ENCODE measurements at places on chromosomes 3 and 15.

- DNase-seq, result no peak
Measured at GRCh38 chr3:176431038-176431418, 766.3 kb downstream of the TBL1XR1 start.

- DNase-seq, result no peak
Measured at GRCh38 chr3:66507423-66508260, 6.8 kb upstream of the LRIG1 start.

- no peak for DNase-seq
Measured at GRCh38 chr15:46652266-46652665, 1017.4 kb downstream of the SQOR start.

DNA sequence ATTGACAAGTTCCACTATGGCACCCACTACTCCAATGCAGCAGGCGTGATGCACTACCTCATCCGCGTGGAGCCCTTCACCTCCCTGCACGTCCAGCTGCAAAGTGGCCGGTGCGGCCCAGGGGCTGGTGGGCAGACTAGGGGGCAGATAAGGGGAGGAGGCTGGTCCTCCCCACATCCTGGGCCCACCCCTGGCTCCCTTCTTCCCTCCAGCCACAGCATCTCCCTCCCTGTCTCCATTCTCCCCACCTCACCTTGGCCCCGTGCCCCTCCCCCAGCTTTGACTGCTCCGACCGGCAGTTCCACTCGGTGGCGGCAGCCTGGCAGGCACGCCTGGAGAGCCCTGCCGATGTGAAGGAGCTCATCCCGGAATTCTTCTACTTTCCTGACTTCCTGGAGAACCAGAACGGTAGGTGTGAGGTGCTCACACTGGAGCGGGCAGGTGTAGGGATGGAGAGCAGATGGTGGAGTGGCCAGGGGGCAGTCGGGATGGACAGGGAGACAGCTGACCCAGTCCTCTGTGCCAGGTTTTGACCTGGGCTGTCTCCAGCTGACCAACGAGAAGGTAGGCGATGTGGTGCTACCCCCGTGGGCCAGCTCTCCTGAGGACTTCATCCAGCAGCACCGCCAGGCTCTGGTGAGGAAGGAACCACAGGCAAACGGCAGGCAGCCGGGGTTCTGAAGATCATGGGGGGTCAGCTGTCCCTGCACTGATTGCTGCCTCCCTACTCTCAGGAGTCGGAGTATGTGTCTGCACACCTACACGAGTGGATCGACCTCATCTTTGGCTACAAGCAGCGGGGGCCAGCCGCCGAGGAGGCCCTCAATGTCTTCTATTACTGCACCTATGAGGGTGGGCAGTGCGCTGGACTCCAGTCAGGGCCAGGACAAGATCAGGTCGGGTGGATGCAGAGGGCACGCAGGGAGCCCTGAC, 26.0 kb downstream of the NBEAL2 start:
- DNase-seq, result no peak

DNA sequence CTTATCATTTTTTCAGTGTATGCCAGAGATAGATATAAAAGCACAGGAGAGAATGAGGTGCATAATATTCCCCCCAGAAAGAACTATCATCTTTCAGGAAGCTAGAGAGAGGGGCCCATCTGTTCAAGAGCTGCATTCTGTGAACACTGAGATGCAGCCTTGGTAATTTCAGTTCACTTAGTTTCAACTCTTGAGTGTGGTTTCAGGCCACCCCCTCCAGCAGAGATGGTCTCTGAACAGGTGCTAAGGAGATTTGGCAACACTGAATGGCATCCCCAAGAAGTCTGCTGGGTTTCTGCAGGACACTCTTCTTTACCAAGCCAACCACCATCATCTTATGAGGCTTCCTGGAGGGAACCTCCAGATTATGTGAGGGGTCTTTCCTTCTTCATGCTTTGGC, 30.4 kb upstream of the LIMD1 start:
- DNase-seq, result no peak

GRCh38 chr3:25895031-25895430, 105.1 kb downstream of the OXSM start:
- no peak for DNase-seq

DNA sequence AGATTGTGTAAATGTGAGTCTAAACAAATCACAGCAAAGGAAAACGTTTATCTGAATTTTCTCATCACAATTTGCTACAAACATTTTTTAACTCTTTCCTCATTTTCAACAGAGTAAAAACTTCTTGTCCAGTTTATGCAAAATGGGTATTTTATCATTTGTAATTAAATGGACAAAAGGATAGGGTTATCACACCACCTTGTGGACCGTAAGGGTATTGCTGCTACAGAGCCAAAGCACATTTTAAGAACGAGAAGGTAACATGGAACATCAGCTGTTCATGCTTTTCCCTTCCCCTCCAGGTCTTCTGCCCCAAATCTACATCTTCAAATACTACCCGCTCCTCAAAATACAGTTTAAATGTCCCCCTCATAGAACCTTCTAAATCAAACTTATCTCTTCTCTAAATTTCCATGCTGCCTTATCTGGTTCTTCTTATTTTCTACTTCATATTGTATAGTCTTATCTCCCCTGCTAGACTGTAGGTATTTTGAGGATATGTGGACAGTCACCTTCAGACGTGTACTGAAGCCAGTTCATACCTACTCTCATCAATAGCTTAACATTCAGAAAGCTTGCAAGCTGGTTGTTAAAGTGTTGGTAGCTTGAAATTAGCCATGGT, 12.8 kb upstream of the SETMAR start:
- no peak for DNase-seq

DNA sequence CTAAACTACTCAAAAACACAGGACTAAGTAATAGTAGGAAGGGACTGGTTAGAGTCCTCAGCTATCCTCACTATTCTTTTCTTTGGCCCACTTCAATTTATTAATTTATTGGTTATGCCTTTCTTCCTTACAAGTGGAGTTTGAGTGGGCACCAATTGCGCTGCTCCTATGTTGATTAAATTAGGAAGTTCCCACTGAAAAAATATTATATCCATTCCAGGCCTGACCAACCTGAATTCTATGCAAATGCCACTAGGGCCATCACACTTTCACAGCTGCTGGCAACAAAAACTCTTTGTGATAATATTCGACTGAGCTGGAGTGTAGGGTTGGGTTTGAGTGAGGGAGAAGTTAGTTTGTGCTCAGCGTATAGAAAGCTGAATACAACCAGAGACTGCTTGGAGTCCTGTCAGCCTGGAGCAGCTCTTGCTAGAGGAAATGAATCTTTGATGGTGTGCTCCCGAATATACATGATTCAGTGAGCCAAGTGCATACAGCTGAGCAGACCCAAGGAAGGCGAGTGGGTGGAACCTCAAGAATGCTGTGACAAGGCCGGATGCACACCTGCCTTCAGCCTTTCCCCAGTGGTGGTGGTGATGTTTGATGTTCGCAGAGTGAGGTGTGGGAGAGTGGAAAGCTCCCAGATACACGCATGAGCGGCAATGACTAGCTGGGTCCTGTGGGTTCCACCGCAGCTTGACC, 1.5 kb downstream of the ARHGEF3 start:
- peak; percentile 50 for DNase-seq

DNA sequence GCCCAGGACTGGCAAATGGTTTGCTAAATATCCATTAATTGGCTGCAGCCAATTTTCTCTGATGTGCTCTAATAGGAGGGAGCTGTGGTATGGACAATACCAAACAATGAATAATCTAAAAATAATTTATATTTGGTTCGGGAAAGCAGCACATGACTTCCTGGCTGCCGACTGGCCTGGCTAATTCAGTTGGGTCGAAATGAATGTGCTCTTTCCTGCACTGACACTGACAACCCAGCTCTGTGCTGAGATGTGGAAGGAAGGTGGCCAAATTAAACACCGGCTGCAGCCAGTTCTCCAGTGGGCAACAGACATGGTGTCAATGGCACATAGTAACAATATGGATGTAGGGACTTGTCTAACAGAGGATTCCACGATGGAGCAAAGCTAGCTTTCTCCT, 21.1 kb upstream of the COLQ start:
- DNase-seq, result no peak

- no peak for DNase-seq
Measured at GRCh38 chr3:156434921-156435320, 120.0 kb downstream of the SSR3 start.

DNA sequence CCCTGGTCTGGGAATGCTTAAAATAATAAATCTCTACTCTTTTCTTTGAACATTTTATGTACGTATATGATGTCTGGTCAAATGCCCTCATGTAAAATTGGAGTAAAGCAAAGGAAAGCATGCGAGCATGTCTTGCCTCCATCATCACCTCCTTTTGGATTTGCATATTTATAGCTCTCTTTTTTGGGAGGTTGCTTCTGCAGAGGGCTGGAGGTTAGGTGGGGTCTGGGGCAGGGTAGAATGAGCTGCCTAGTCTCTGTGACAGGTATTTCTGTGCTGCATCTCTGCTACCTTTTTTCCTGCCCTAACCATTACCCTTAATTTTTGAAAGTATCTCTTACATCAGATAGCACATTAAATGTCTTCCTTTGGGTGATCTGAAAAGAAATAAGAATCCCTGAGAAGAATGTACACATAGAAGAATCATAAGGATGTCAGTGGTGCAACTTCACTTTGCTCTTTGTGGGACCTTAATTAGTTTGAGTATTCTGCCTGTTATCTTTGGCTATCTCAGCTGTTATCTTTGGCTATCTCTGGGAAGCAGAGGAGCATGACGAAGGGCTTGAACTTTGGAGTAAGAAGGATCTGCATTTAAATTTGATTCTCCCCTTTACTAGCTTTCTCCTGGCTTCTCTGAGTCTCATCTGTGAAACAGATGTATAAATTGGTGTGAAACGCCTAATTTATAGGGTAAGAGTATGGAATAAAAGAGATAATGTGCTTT, 40.2 kb downstream of the PPM1L start:
- no peak for DNase-seq

DNA sequence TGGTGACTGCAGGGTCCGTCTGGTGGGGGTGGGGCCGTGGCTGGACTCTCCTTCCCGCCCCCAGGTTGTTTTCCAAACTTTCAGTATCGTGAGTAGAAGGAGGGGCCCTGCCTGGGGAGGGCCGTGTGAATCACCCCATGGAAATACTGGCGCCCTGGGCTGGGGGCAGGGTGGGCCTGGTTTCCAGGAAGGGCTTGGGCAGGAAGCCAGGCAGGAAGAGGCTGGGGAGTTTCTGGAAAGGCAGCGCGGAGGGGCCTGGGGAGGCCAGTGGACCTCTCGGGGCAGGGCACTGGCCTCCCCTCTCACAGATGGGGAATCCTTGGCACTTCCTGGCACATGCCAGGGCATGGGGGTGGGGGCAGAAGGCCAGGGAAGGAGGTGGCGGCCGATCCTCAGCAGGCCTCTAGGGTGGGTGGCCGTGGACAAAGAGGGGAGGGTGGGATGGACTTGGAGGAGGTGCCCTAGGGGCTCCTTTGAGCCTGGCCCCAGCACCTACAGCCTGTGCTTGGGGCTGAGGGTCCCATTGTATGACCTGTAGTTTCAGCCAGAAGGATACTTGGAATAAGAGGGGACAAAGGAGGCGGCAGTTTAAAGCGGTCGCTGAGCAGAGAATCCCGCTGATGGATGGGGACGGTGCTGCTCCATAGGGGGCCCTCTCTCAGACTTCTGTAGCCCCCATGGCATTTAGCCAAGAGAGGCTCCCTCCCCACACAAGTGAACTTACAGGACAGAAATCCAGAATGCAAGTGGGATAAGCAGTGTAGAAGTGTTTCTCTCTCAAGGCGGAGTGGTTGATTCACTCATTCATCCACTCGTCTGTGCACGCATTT, 56.5 kb upstream of the GATA2 start:
- no peak for DNase-seq

GRCh38 chr15:65655026-65655425, 33.3 kb downstream of the SLC24A1 start:
- no peak for DNase-seq

DNA sequence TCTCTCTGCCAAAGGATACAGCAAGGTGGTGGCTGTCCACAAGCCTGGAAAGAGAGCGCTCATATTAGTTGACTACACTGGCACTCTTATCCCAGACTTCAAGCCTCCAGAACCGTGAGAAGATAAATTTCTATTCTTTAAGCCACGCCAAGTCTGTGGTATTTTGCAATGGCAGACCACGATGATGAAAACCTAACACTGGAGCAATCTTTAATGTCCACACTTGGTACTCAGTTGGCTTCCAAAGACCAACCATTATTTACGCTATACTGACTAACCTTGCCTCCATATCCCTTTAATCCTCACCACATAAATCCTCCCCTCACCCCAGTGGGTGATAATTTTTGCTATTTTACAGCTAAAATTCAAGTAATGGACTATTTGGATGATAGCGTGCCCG, 16.9 kb upstream of the LACTB start:
- DNase-seq, result no peak

DNA sequence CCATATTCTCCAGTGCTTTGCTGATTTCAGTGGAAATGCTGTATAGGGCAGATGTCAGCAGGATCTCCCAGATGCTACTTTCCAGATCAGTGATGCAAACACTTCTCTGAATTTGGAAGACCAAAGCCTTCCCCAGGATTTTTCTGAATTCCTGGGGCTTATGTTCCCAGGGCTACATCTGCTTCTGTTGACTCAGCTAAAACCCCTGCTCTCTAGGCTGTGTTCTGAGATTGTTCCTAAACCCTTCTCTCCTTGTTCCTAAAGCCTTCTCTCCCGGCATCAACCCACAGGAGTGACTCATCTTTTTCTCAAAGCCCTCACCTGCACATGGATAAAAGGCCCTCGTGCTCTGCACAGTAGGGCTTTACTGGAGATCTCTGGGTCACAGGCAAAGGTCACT, 35.5 kb downstream of the FAH start:
- DNase-seq, result no peak

- no peak for DNase-seq
Measured at GRCh38 chr3:140187656-140188221, 252.8 kb downstream of the CLSTN2 start.

GRCh38 chr3:7292362-7292761, 431.4 kb downstream of the GRM7 start:
- DNase-seq, result no peak

GRCh38 chr15:28098766-28099554, at the start of gene OCA2:
Gene OCA2 (minus strand): TSS chr15:28099315. CDS start chr15:28081874, 17,441 bp downstream.
- DNase-seq, result no peak

DNA sequence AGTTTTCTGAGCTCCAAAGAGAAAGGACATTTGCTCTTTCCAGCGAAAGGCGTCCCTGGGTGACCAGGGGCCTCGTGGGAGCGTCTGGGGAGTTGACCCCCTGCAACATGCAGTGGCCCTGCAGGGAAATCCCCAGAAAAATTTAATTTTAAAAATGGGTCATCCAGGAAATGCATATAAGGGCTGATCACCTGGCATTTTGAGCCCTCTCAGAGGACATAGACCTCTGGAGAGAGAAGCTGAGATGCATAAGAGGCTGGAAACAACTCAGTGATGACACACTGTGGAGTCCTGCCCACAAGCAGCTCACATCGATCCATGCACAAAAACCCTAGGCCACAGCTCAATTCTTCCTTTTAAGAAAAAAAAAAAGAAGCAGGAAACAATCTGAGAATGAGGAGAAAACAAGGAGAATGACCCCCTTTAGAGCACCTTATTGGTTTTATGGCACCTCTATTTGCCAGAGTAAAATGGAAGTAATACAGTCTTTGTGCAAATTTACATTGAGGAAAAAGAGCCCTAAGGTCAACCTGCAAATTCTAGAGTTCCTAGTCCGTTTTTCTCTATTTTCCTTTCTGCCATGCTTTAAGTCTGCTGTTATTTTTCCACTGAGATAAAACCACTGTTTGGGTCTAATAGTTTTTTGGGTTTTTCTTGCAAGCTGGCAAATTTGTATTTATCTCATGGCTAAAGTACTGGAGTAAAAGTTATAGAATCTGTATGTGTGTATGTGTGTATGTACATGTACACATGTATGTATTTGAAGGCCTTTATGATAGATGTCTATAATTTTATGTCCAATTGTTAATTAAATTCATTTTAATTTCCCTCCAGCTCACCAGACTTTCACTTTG, 6.9 kb upstream of the BDH1 start:
- DNase-seq, result no peak
